Dermis blood vessel endothelial cell (primary cell): ENCODE measurements at places on chromosomes 5 and 9. TPM values are rescaled to one million over a fixed set of nuclear protein-coding genes. Genes with fewer than 3 reads are reported as not detected.

GRCh38 chr9:128473104-128473503, 17.3 kb downstream of the ODF2 start:
- DNase-seq, result no peak

GRCh38 chr5:122187426-122187825, 58.1 kb downstream of the ZNF474 start:
- DNase-seq, result peak; percentile 76

- peak; percentile 84 for DNase-seq
Observed at GRCh38 chr5:149152317-149152746, 11.0 kb downstream of the ABLIM3 start.

GRCh38 chr5:173800340-173800739, 87.8 kb upstream of the CPEB4 start:
- no peak for DNase-seq

GRCh38 chr5:2536632-2537377, 214.7 kb downstream of the IRX2 start:
- DNase-seq, result no peak

DNA sequence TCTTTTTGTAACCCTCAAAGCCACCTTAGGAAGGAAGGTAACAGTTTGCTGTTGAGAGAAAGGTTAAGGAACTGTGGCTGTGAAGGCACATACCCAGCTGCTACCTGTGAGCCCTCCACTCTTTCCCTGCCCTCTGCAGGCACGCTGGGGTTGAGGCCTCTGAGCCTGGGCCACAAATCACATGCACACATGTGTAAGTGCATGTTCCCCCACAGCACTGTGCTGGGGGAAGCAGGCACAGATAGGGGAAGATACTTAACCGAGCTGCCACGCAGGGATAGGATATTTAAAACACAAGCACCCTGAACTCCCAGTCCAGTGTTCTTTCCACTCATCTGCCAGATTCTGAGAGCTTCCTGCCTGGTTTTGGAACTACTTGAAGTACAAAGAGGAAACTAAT, 18.1 kb downstream of the LARP1 start:
- DNase-seq, result no peak

DNA sequence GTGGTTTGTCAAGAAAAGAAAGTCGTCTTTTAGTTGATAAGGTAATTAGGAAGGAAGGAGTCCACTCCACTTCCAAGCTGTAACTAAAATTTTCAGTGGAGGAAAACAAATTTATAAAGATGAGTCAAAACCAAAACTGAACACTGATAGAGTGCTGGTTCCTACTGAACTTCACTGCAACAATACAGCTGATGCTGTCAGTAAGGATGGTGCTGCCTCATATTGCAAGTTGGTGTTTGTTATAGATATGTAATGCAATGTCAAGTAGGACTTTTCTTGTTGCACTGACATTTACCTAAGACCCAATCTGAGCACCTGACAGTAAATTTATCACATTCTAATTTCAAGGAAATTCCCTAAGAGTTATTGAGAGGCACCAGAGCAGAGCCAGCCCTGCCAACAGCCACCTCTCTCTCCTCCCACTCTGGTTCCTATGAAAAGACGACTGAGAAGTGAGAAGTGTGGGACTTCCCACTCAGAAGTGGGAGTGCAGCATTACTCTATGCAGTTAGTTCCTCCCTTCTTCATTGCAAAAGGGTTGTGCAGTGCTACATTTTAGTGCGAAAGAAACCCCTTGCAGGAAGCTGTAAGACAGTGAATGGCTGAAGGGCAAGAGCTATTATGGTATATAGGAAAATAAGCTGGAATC, 350.8 kb downstream of the NFIB start:
- DNase-seq, result no peak

Gene IL3
- total RNA-seq, result not detected in 2 replicates
